ENCODE measurements at places on chromosomes 4 and X. TPM values are rescaled to one million over a fixed set of nuclear protein-coding genes. Genes with fewer than 3 reads are reported as not detected.
A peak's percentile ranks its signal among the peaks of the same experiment; 100 is the strongest.

The XPNPEP2 gene
- 0.41 TPM for polyA plus RNA-seq

The PLAC1 gene
- polyA plus RNA-seq = 0.13 TPM

The SH2D1A gene
- not detected for polyA plus RNA-seq

The ARHGAP36 gene
- polyA plus RNA-seq = 0.01 TPM

The MYL5 gene
- polyA plus RNA-seq = 11.2 TPM

The SYN1 gene
- polyA plus RNA-seq = 2.4 TPM

The EFHC2 gene
- 0.08 TPM for polyA plus RNA-seq

The IRF2 gene
- polyA plus RNA-seq = 6.7 TPM

The SMPX gene
- polyA plus RNA-seq = 471 TPM

The SCRG1 gene
- 0.01 TPM for polyA plus RNA-seq

The FGF5 gene
- polyA plus RNA-seq = not detected

The RHOXF2 gene
- polyA plus RNA-seq = not detected

The KCND1 gene
- 0.03 TPM for polyA plus RNA-seq

The NLRP2B gene
- polyA plus RNA-seq = not detected

The ZAR1 gene
- polyA plus RNA-seq = not detected

The PAGE5 gene
- polyA plus RNA-seq = not detected

The PDCL2 gene
- not detected for polyA plus RNA-seq

The PAGE4 gene
- polyA plus RNA-seq = 0.92 TPM

The HERC5 gene
- polyA plus RNA-seq = 0.69 TPM

The F8A3 gene
- polyA plus RNA-seq = 0.04 TPM

The ODAPH gene
- 0.05 TPM for polyA plus RNA-seq

DNA sequence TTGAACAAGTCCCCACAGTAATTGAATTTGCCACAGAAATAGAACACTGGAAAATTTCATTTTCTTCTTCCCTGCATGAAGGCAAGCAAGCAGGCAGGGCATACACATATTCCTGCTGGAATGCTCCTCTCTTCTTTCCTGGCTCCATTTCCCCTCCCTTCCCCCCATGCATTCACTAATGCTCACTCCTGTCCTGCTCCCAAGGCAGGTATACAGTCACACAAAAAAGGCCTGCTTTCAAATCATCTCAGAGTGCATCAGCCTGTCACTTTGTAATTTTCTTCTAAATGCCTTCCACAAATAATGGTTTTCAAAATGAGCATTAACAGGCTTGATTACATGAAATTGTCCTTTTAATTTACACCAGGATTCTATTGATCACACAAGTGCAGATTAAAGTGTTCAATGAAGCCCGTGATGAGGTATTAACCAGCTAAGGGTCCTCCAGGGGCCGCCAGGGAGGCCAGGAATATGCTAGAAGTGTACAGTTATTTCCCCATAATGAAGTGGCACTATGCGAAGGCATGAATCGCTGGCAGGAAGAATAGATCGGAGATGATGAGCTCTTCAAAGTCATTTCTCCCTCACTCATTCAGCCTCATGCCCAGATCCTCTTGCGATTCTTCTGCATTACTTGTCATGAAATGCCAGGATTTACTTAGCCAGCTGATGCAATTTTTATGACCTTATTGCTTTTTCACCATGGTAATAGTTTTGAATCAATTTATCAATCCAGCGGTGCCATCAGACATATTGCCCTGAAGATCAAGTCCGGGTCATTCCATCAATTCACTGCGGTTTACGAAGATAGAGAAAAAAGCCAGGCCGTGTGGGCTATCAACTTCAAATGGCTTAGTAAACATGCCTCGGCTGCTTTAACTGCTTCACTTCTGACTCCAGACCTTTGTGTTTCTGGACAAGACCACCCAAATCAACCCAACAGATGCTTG, 243.5 kb downstream of the GPAT3 start:
- DNase-seq = no peak

GRCh38 chrX:113634565-113634964, 793.9 kb upstream of the AMOT start:
- no peak for DNase-seq

DNA sequence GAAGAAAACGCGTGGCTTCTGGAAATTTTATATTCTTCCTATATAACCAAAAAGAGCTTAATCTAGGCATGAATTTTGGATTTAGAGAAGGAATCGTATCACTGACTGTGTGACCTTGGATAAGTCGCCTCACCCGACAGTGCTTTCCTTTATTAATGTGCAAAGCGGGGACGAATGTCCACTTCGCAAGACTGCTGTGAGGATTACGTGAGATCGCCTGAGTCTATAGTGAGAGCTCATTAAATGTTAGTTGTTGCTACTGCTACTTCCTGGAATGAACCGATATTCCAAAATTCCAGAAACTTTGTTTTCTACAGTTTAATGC, 448 bp upstream of the TBC1D8B start:
- DNase-seq = no peak

GRCh38 chrX:136953867-136954787, 73.6 kb upstream of the RBMX start:
- DNase-seq = peak; percentile 59

GRCh38 chr4:41679991-41680390, 68.5 kb downstream of the PHOX2B start:
- DNase-seq = no peak

DNA sequence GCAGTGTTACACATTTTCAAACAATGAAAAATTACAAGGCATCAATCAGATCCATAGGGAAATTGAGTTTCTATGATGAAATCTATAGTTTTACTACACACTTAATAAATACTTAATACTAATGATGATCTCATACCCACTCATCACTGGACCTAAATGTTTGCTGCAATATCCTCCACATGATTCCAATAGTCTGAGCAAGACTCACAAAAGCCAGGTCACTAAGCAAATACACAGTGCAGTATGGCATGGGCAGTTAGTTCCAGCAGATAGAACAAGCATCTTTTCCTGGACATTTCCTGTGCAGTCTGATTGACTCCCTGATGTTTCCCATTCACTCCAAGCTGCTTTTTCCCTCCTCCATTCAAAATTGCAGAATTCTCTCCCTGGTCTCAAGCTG, 109.0 kb upstream of the ATOH1 start:
- no peak for DNase-seq

DNA sequence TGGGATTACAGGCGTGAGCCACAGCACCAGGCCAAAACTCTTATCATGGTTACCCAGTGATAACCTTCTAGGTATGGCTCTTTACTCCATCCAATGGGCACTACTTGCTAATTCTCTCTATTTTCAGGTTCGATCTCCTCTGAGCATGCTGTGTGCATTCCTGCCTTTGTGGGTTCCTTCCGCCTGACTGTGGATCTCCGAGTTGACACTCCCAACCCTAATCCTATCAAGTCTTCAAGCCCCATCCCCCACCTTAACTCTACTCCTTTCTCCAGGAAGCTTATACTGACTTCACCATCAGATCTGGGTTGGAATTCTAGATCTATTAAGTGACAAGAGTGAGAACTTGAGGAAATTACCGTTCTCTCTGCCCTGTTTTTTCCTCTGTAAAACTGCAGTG, 64.6 kb downstream of the ZAR1 start:
- DNase-seq = no peak

- DNase-seq = no peak
Measured at GRCh38 chr4:75080888-75081287, 148.0 kb downstream of the PARM1 start.

- peak; percentile 21 for DNase-seq
Measured at GRCh38 chrX:71910986-71911730, 513 bp downstream of the NHSL2 start.

GRCh38 chrX:35890699-35891098, 28.8 kb upstream of the CFAP47 start:
- no peak for DNase-seq

DNA sequence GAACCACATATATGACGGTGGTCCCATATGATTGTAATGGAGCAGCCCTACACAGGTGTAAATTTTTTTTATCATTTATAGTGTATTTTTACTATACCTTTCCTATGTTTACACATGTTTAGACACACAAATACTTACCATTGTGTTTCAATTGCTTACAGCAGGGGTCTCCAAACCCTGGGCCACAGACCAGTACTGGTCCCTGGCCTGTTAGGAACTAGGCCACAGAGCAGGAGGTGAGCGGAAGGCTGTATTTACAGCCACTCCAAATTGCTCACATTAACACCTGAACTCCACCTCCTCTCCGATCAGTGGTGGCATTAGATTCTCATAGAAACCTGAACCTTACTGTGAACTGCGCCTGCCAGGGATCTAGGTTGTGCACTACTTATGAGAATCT, 201.8 kb upstream of the NDST4 start:
- no peak for DNase-seq

DNA sequence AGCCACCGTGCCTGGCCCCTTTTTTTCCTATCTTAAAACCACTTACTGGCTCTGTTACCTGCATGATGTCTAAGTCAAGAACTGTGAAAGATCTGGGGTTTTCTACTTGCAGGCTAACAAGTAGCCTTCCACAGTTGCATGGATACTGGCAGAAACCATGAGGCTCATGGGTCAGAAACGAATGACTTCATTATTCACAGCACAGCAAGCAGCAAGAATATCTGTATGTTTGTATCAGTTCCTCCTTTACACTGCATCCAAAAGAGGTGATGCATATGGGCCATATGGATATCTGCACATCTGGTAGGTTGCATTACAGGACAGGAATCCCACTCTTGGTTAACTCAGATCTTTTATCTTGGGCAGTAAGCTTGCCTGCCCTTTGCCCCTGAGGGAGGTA, 154.9 kb upstream of the NUDT6 start:
- no peak for DNase-seq

- DNase-seq = no peak
Measured at GRCh38 chr4:134202166-134202956, 772 bp upstream of the PABPC4L start.

- DNase-seq = no peak
Measured at GRCh38 chr4:95742872-95743271, 97.0 kb upstream of the PDHA2 start.

DNA sequence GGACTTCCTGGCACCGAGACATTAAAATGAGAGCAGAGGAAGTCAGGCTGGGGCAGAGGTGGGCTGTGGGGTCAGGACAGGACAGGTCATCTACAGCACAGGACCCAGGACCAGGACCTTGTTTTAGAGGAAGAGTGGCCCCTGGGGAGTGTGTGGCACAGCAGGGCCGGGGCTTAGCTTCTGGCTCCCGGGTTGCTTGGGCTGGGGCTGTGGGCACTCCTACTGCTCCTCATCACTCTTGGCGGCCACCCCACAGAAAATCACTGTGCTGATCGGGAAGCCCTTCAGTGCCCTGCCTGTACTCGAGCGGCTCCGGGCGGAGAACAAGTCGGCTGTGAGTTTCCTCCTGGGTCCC, 8.1 kb upstream of the ATP6AP1 start:
- DNase-seq = no peak

DNA sequence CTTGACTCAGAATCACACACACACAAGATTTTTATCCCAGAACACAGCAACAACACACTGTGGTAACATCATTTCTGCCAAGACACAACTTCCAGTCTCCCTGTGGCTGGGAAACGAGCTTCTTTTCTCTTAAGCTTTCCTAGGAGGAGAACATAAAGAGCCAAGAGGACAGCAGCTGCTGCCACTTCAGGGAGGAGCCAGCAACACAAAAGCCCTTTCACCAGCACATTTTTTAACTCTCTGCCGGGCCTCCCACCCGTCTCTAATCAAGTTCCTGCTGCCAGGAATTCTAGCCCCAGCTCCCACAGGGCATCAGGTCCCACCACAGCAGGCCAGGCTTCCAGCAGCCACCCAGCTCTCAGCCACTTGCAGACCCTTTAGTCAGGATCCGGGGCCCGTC, 22.4 kb downstream of the FAT1 start:
- peak; percentile 25 for DNase-seq

DNA sequence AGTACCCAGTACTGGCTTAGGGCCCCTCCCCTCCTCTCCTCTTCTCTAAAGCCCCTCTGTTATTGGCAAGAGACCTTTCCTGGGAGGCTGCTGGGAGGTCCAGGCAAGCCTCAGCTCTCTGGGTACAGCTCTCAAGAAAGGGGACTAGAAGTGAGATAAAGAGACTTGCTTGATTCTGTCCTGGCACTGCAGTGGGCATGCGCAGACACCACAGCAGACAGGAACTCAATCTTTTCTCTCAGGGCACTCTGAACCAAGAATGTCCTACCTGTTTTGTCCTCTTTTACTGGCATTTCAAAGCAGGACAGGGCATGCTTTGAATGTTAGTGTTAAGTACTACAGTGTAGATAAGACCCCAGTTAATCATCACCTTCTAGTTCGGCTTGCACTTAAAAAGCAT, 74.9 kb downstream of the NYX start:
- no peak for DNase-seq

- no peak for DNase-seq
Measured at GRCh38 chr4:125725957-125726525, 411.3 kb downstream of the FAT4 start.

DNA sequence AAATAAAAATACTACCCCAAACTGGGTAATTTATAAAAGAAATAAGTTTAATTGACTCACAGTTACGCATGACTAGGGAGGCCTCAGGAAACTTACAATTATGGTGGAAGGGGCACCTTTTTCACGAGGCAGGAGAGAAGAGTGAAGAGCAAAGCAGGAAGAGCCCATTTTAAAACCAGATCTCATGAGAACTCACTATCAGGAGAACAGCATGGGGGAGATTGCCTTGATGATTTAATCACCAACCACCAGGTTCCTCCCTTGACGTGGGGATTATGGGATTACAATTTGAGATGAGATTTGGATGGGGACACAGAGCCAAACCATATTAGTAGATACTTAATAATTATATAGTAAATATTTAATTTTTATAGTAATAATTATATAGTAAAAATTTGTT, 10.1 kb downstream of the CISD2 start:
- DNase-seq = no peak

DNA sequence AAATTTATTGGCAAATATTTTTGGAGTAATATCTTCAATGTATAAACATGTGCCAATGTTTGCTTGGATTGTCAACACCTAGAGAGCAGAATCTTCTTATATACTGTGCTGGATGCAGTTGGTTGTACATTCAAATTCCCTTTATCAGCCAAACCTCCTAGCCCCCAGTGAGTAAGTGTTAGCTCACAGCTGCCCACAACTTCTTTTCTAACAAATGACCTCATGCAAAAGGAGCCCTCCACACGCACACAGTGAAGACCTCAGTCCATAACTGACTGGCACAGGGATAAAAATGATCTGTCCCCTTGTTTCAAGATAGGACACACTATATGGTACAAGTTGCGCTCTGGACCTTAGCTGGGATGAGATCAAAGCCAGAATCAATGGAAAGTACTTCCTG, 458.0 kb upstream of the NWD2 start:
- no peak for DNase-seq

DNA sequence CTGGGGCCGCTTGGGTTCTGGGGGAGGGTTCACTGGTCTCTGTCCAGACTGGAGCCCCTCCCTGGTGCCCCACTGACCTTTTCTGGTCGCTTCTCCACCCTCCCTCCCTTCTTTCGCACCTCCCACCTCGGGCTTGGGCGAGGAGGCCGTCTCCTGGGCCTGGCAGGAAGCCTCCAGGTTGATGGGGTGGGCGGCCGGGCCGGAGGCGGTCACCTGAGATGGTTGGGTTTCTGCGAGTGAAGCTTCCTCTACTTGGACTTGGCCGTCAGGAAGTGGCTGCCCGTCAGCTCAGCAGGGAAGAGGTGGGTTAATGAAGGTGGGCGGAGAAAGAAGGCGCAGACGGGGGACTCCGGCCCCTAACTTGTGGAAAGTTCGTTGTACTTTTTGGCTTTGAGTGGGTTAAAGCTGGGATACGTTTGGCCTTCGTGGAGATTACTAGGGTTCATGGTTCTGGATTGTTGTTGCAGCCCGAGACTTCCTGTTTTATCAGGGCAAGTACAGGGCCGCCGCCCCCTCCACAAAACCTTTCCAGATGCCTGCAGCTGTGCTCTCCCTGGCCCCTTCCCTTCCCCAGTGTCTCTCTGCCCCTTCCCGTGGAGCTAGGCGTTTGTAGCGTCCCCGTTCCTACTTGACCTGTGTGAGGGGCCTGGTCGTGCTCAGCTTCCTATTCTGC, 1.2 kb downstream of the AKAP17A start:
- no peak for DNase-seq

- DNase-seq = no peak
Measured at GRCh38 chr4:150108691-150109090, 30.4 kb downstream of the DCLK2 start.

Measured in psoas muscle (tissue), 8 donors.